ENCODE measurements at places on chromosomes 5 and 9.

DNA sequence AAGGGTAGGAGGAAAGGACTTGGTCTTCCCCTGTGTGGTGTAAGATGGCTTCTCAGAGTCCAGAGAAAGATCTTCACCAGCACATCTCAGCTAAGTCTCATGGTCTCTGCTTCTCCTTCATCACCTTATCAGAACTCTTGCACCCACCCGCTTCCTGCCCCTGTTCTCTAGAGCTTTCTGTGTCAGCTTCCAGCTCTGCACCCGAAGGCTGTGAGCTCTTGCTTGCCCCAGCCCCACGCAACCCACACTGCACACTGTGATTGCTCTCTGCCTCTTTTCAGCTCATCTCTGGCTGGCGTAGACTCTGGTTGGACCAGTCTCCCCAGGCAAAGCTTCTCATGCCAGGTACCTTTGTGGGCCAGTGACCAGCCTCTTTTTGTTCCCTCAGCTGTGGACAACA lies 93.2 kb upstream of the RAPGEF1 start:
- no peak for DNase-seq

- DNase-seq, result no peak
Measured at GRCh38 chr5:94674490-94675382, 56.3 kb downstream of the SLF1 start.

DNA sequence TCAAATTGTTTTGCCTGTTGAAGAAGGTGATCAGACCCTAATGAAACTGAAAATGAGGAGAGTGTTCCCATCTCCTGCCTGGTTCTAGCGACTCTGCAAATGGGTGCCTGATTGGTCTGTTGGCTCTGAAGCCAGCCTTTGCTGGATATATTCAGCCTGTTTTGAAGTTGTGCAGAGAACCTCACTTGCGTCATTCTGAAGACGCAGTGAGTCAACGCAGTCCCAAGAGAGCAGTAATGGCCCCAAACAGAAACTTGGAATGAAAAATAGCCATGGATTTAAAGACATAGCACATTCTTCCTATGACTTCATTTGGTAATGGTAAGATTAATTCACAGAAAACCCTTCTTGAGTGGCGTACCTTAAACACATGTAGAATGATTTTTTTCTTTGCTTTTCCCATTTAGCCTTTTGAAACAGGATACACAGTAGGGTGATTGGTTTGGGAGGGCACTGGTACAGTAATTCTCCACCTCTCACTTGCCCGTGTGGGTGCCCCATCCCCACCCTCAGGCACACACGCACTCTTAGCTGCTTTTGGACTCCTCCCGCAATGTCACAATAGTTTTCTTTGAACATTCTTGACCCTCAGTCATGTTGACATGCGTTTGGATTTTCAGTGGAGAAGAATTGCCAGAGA lies 54.1 kb upstream of the ABL1 start:
- no peak for DNase-seq

GRCh38 chr5:106875591-106876297 lies 795.0 kb downstream of the EFNA5 start:
- DNase-seq, result no peak

Data from activated naive CD4-positive, alpha-beta T cell (primary cell).